ENCODE measurements at places on chromosomes 7 and 10.

GRCh38 chr10:86712317-86712707, 44.0 kb downstream of the LDB3 start:
- DNase-seq, result no peak

DNA sequence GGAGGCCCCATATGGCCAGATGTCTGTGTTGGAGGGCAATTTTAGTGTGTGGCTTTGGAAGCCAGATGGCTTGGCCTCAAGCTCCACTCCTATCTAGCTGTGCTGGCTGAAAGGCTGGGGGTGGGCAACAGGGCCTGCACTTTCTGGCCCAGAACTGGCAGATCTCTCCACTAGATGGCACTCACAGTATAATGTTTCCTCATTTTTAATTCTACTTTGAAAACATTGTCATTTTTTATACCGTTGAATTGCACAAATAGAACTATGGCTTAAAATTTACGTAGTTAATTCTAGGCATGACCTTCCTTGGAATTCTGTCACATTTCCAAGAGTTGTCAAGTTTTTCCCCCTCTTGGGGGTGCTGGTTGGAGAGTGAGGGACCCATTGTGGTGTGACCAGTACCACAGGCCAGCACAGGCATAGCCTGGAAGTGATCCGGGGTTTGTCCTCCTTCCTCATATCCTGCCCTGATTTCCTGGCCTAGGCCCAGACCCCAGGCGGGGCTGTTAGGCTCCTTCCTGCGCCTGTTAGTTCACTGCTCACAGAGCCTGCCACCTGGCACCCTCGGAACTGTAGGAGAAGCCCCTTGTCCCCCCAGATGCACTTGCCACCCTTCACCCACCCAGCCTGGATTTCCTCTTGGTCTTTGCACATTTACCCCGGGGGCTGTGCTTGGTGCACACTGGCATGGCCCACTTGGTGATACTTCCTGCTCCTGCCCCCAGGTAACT, 52.8 kb downstream of the ARHGAP22 start:
- DNase-seq, result no peak

DNA sequence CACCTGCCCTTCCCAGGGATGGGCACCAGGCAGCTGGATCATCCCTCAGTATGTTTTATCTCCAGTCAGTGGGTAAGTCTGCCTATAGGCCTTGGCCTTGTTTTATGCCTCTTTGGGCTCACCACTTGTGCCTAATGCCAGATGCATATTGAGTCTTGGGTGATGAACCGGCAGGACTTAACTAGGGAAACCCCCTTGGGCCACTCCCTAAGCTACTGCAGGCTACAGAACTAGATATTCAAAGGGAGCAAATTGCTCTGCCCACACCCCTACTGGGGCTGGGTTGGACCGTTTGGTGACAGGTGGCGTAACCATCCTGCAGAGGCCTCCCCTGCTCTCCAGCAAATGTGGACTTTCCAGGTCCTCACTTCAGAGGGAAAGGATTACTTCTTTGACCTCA, 115.7 kb upstream of the GDF10 start:
- no peak for DNase-seq

DNA sequence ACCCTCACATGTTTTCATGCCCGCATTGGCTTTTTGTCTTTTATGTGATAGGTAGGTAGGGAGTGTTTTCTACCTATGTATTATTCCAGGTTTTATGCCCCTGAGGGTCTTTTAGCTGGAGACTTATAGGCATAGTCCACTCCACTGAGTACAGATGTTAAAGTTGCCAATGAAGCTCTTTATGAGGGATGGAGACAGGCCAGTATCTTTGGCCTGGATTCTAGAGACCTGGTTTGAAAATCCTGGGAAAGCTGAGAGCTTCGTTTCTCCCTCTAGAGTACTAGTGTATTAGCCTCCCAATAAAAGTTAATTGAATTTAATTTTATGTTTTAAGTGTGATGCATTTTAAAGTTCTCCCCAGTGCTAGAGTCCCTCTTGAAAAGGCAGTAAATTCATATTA, 854.1 kb downstream of the LRMDA start:
- DNase-seq, result no peak

DNA sequence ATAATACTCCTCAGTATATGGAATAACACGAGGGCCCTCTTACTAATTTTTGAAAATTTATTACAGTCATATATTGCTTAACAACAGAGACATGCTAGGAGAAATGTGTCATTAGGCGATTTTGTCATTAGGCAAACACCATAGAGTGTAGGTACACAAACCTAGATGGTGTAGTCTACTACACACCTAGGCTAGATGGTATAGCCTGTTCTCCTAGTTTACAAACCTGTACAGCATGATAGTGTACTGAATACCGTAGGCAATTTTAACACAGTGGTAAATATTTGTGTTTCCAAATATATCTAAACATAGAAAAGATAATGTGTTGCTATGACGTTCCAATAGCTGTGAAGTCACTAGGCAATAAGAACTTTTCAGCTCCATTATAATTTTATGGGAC, 12.8 kb downstream of the OR2F1 start:
- DNase-seq, result no peak

GRCh38 chr7:116327752-116328151, 117.4 kb downstream of the TES start:
- DNase-seq, result no peak

GRCh38 chr7:12731214-12731656, 43.8 kb downstream of the ARL4A start:
- no peak for DNase-seq

DNA sequence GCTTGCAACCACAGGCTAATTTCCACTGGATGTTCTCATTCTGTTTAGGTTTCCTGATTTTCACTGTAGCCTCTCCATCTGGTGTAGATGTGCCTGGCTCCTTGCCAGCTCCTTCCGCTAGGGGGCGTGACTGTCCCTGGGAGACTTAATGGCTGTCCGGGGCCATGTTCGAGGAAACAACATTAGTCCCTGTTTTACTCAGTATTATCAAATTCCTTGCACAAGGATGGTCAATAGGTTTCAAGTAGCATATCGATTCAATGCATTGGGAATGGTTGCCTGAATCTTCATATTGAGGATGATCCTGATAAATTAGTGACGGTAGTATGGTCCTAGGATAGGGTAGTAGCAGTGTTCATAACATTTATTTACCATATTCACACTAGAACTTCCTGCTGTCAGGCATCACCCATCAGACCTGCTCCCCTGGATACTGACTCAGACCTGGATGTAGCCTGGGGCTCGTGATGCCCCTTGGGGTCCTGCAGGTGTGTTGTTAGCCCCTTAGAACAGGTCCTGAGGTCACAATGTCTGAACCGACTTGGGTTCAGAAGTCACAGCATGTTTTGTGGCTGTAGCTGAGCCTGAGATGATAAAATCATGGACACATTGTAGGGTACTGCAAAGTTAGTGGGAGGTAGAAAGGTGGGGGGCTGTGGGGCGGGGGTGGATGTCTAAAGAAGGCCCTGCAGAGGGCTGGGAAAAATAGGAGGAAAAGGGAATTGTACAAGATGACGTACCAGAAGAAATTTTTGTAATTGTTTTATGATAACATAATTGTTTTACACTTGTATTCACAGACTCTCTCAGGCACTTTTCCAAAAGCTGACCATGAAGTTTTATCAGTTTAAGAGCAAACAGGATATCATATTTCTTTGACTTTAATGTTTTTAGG, 8.9 kb upstream of the EXOC6 start:
- no peak for DNase-seq

GRCh38 chr7:120743128-120743527, 114.8 kb downstream of the TSPAN12 start:
- DNase-seq, result no peak

DNA sequence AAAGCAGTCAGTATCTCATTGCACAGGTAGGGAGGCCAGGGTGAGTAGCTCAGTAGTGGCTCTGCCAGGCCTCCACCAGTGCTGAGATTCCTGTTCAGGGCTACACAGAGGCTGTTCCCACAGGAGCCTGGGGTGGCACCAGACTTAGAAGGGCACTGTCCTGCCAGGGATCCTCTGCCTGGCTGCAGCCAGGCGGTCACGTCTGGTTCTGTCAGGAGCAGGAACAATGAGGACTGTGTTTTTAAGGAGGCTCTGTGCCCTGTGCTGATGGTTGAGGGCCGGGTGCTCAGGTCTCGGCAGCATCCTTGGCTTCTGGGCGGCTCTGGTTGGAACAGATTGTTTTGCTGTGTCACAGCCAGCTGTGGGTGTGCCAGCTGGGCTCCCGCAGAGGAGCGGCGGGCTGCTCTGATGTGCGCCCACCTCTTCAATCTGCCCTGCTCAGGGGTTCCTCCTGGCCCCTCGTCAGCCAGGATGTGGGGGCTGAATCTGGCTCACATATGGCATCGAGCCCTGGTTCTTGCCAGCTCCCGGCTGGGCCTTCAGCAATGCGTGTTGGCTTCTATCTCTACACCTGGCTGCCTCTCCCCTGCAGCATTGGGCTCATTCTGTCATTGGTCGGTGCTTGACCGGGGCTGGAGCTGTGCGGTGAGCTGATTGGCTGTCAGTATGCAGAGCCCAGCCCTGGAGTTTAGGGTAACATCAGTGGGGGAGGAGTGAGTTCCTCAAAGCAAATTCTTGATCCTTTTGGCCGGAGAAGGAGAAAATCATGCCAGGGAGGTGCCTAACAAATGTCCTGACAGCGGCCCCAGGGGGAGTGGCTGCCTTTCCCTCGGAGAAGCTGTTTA, 41.2 kb downstream of the TACR2 start:
- DNase-seq, result no peak

- DNase-seq, result no peak
Observed at GRCh38 chr10:19918794-19919193, 102.6 kb downstream of the PLXDC2 start.

DNA sequence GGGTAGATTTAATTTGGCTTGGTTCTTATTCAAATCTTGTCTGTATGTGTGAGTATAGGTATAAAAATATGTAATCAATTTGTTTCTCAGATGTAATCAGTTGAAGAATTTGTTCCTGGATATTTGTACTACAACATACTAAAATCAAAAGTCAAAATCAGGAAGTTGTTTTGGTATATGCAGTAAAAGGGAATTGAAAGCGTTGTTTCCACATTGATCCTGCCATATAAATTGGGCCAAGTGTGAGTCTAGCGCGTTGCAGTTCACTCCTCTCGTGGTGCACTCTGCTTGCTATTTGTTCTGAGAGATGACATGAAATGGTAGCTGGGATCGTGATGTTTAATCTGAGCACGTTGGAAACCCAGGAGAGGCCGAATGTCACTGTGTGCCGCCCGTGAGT, 55.9 kb downstream of the SHH start:
- no peak for DNase-seq

- no peak for DNase-seq
Observed at GRCh38 chr7:25617214-25617613, 388.9 kb upstream of the NPVF start.

GRCh38 chr10:100022403-100022802, 12.7 kb upstream of the DNMBP start:
- no peak for DNase-seq

GRCh38 chr7:128985660-128986059, 47.9 kb downstream of the IRF5 start:
- no peak for DNase-seq

GRCh38 chr7:30707391-30708357, 25.4 kb upstream of the CRHR2 start:
- DNase-seq, result no peak

GRCh38 chr10:112938808-112939482, 11.1 kb upstream of the TCF7L2 start:
- DNase-seq, result no peak

DNA sequence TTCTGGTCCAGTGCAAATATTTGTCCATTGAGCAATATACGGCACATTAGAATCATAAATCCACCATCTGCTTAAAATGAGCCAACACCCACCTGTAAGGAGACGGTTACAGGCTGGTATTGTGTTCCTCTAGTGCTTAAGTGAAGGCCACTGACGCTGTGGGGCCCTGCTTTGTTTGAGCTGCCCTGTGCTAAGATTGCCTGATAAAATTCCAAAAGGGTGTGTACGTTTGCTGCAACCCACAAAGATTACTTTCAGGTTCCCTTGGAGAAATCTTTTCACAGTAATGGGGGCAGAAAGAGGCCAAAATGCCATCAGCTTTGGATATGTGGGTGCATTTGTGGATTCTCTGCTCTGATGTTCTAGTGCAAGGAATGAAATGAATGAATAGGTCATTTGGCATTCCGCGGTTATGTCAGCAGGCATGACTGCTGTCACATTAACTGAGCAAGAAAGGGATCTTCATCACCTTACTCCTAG, 34.4 kb downstream of the AGR3 start:
- no peak for DNase-seq

DNA sequence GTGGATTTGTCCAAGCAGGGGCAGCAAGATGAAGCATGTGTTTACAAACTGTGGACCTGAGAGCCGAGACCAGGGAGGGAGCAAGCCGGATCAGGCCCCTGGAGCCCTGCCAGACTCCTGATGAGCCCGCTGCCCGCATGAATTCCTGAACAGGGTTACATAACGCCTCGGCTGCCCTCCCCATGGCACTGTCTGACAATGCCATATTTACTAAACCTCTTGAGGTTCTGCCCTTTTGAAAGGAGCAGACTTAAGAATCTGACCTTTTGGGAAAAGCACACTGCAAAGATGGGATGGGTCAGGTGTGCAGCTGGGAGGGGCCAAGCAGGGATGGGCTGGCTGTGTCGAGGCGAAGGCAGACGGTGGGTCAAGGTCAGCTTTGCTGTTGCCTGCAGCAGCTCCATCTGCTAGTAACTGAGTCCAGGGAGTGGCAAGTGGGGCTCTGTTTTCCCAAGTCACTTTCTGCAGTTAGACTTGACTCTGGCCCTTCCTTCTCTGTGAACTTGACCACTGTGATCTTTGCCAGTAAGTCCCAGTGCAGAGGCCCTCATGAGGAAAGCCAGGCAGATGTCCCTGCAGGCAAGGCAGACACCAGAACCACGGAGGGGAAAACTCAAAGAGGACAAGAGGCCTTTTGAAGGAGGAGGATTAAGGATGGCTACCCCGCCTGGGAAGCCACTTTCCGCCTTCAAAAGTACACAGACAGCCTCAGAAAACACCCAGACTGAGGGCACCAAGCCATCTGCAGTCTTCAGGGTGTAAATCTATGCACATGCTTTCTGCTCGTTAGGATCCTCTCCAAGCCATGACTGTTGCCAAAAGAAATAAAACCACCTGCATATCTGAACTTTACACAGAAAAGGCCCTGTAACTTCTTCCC, 175.8 kb downstream of the TNS3 start:
- DNase-seq, result no peak

DNA sequence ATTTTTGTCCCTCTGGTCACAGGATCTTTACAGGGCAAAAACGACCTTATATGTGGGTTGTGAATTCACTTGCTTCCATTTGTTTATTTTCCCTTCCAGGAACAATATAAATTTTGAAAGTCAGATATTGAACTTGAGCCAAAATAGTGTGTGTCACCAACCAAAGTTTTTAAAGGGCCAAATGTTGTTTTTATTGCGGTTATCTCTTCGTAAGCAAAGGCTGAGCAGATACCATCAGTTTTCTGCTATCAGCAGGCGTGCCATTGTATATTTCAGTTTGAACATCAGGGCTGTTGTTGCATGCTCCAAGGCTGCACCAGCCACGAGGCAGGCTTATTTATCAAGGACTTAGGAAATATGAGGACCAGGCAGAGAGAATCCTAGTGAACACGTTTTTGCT, 160.3 kb downstream of the PAXIP1 start:
- no peak for DNase-seq

Measured in right renal pelvis (tissue), 4 donors.